ENCODE measurements at places on chromosomes 11 and 22. TPM values are rescaled to one million over a fixed set of nuclear protein-coding genes. Genes with fewer than 3 reads are reported as not detected.

DNA sequence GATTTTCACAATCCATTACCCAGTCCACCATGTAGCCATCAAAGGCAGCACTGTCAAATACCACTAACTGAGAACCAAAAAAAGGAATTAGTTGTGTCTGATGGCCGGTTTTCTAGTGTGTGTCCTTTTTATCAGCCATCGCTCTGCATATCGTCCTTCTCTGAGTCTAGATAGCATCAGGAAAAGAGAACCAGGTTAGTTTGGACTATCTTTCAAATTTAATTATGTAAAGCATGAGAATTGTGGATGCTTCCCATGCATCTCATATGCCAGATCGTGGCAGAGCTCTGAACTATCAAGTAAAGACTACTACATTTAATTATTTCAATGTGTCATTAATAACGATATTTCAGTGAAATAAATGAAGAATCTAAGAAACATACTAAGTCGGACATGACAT is 691.9 kb downstream of the FAM181B start:
- DNase-seq, result no peak

- DNase-seq, result no peak
Observed at GRCh38 chr11:133978794-133979193, 22.0 kb upstream of the IGSF9B start.

DNA sequence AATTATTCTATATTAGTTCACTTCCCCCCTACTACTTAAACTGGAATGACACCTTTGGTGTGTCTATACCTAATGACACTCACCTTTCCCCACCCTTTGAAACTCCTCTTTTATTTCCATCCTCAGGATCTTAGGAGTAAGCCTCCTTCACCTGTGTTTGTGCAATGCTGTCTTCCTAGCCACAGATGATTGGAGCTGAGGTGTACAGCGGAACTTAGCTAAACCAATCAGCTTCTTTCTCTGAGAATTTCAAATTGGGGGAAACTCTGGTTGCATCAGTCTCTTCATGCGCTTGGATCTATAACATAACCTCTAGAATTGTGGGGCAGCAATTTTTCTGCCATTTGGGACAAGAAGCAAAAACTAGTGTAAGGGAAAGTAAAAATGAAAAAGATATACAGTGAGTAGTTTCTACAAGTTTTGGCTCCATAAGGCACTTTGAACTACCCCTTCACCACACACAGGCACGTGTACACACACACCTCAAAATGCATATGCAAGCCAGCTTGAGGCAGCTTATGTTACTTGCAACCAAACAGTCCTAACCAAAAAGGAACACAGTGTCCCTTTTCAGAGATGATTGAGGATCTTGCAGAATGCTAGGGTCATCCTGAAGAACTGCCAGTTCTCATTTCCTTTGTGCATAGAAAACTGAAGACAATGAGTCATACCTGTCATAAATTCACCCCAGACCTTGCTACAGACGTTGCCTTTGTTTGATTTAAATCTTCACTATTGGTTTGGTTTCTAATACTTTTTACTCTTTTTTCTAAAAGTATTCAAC is 36.0 kb upstream of the LDLRAD3 start:
- peak; percentile 43 for DNase-seq

DNA sequence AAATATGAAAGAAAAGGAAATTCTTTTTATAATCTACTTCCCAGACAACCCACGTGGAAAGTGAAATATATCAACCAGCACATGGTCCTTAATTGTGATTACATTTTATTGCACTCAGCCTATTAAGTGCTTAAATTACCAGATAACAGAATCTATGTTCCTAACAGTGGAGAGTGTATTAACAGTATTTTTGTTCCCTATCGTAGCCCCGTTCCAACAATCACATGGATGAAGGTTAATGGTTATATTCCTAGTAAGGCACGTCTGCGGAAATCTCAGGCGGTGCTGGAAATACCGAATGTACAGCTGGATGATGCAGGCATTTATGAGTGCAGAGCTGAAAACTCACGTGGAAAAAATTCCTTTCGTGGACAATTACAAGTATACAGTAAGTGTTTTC is 626.1 kb upstream of the ARHGAP42 start:
- no peak for DNase-seq

GRCh38 chr11:59193587-59194130 is 19.1 kb downstream of the MPEG1 start:
- DNase-seq, result no peak

MRGPRX4 gene
- total RNA-seq, result not detected

CSNK2A3 gene
- total RNA-seq, result 0.83 TPM

OR10A5 gene
- total RNA-seq, result not detected

OR52H1 gene
- total RNA-seq, result not detected

GLB1L3 gene
- not detected for total RNA-seq

TREH gene
- total RNA-seq, result 10.2 TPM

Data from hepatocyte (in vitro differentiated cells).